ENCODE measurements at places on chromosomes 2 and 18.
A peak's percentile ranks its signal among the peaks of the same experiment; 100 is the strongest.

- DNase-seq, result no peak
Observed at GRCh38 chr2:66494708-66495107, 59.8 kb downstream of the MEIS1 start.

- DNase-seq, result no peak
Observed at GRCh38 chr2:212548455-212548819, 9.8 kb upstream of the ERBB4 start.

GRCh38 chr2:148876595-148877402 lies 1.8 kb downstream of the KIF5C start:
- peak; percentile 42 for DNase-seq

- DNase-seq, result no peak
Observed at GRCh38 chr2:109447776-109448175, 166.0 kb downstream of the SEPTIN10 start.

DNA sequence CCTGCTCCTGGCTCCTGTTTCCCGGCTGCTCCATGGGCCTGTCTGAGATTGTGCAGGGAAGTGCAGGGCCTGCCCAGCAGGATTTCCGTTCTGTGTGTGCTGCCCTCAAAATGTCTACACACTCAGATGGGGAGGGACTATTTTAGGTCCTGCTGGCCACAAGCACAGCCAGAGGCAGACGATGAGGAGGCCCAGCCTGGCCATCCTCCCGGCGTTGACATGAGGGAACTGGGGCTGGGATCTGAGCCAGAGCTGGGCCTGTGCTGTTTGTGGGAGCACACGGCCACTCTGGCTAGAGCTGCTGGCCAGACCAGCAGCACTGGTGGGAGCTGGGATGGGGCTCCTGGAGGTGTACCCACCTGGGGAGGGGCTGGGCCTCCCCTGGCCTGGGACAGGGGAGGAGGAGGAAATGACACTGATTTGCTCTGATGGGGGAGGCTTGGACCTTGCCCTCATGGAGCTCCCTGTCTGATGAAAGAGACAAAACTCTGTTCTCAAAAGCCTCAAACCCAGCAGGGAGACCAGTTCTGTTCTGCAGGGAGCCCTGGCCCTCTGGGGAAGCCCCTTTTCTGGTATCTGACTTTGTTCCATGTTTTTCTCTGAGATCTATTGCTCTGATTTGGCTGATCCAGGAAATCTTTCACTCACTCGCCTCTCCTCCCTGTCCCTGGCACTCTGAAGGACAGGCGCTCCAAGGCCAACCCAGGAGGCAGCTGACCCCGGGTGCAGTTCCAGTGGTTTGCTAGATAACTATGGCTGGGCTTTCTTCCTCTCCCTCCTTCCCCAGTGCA lies 161.8 kb downstream of the DYSF start:
- DNase-seq, result no peak

- no peak for DNase-seq
Observed at GRCh38 chr2:25053041-25053440, 11.2 kb downstream of the EFR3B start.

GRCh38 chr18:52582516-52582915 lies 242.5 kb downstream of the DCC start:
- no peak for DNase-seq

- DNase-seq, result no peak
Observed at GRCh38 chr18:61337527-61337926, 4.3 kb downstream of the CDH20 start.

GRCh38 chr2:127034051-127034450 lies 72.9 kb downstream of the BIN1 start:
- DNase-seq, result no peak

- DNase-seq, result no peak
Observed at GRCh38 chr2:203728321-203728720, 21.9 kb downstream of the CD28 start.
